ENCODE measurements at places on chromosomes 6 and 20. TPM values are rescaled to one million over a fixed set of nuclear protein-coding genes. Genes with fewer than 3 reads are reported as not detected.

DNA sequence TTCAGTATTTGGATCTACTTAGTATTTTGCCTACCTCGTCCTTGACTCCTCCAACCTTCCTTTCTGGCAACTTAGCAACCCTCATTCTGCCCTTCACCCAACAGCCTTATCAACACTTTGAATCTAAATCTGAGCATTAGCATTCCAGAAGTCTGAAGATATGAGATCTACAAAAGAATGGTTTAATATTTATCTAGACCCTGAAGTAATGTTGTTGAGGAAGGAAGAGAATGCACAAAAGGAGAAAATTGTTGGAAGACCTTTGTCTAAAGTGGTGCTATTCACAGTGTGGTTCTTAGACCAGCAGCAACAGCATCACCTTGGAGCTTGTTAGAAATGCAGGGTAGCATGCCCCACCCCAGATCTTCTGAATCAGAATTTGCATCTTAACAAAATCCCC is 198.2 kb upstream of the PLCB4 start:
- no peak for DNase-seq

The RBCK1 gene
- 85.4 TPM for polyA plus RNA-seq

The ZKSCAN3 gene
- 13.5 TPM for polyA plus RNA-seq

DNA sequence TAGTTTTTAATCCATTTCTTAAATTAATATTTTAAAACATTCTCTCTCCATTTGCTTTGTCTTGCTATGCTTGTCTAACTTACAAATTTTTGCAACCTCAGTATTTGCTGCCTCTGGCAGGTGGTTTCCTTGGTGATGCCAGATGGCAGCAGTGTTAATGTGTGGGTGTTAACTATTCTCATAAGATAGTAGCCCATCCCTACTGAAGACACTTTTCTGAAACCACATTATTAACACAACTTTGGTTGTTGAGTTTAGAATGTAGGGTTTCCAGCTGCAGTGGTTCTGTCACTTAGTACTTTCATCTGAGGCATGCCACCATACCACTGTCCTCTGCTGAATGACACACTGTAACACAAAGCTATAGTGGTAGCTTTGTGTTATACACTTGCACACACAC is 75.1 kb downstream of the MYO6 start:
- DNase-seq = no peak

DNA sequence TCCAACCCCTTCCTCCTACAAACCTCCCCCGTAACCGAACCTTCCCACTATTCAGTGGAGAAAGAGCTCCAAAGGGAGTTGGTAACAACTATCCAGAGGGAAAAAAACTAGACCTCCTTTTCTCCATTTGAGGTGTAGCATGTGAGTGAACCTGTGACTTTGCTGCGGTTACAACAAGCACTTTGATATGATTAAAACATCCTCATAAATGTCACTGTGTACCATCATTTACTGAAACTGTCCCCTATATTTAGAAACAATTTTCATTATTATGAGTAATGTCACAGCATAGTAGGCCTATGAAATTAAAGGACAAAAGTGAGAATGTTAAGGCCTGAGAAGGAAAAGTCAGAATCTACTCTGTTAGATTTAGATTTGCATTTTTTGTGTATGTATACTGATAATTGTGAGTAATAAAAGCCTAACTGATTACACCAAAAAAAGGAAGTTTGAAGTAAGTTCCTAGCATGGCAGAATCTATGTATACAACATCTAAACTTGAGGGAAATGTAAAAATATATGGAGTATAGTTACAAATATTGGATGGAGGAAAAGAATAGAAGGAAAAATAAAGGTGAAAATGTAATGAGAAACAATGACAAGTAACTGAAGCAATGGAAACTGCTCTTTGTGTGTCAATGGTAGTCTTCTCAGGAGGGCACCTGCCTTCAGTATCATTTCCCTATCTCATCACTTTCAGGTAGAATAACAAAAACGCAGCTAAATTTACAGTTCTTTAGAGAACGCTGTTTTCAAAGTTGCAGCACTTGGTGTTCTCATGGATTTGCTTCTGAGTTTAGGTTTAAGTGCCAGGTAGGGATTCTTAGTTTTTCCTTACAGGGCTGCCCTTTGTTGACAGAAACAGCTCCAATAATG is 145.9 kb downstream of the IMPG1 start:
- DNase-seq = no peak

DNA sequence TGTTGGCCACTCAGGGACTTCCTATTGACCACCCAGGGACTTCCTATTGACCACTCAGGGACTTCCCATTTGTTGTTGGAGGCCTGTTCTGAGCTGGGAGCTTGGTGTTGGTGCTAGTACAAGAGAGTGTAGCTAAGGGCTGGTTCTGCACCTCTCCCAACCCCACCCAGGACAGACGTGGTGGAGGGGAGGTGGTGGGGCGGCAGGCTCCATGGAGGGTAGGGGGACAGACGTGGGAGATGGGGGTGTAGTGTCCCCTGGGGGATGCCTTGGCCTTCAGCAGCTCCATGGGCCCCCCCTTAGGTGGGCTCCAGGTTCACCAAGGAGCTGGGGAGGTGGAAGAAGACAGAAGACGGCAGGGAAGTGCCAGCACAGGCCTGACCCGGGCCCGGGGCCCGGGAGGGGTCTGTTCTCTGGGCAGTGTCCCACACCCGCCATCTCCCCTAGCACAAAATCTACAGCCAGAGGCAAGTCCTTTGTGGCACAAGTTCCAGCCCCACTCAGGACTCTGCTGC is 33.9 kb downstream of the CHRNA4 start:
- no peak for DNase-seq

The CNBD2 gene
- 0.91 TPM for polyA plus RNA-seq

The CNKSR3 gene
- polyA plus RNA-seq = 67.3 TPM

DNA sequence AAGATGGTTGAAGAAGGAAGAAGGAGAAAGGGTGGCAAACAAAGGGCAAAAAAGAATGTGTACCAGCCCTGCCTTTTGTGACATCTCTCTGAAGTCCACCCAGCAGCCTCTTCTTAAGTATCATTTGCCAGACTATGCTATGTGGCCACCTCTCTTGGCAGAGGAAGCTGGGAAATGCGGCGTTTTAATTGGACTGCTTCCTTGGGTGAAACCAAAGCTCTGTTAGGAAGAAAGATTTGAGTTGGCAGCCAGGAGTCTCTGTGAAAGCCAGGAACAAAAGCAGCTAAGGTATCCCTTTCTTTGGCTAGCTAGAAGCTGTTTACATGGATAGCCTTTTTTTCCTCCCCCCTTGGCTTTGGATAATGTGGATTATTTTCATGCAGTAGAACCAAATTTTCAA is 67.5 kb upstream of the GTSF1L start:
- no peak for DNase-seq

GRCh38 chr6:82364087-82365015 is 734 bp downstream of the TPBG start:
- DNase-seq = peak; percentile 39

The GJA10 gene
- not detected for polyA plus RNA-seq

DNA sequence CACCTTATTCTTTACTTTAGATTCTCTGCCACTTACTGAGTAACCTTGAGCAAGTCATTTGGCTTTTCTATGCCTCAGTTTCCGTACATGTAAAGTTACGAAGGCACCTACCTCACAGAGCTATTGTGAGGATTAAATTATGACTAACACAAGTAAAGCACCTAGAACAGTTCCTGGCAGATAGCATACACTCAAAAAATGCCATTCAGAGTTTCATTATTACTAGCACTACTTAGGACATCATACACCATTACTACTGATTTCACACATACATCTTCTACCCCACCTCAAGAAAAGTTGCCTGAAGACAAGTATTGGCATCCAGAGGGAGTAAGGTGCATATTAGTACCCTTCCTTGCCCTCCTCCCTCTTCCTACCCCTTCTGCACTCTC is 107.8 kb downstream of the OGFRL1 start:
- no peak for DNase-seq

The ZNFX1 gene
- 14.4 TPM for polyA plus RNA-seq

The PDYN gene
- 0.56 TPM for polyA plus RNA-seq

DNA sequence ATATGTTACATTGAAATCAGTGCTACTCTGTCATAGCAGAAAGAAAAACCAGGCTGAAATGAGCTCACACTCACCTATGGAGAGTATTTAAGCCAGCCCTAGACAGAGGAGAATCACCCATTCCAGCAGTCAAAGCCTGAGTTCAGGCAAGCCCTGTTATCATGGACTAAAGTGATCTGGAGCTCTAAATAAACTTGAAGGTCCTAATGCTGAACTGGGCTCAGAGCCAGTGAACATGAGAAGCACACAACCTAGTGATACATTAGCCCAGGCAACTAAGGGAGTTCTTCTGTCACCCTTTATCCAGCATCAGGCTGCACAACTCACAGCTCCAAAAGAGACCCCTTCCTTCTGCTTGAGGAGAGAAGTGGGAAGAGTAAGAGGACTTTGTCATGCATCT is 425.0 kb downstream of the COL12A1 start:
- no peak for DNase-seq

DNA sequence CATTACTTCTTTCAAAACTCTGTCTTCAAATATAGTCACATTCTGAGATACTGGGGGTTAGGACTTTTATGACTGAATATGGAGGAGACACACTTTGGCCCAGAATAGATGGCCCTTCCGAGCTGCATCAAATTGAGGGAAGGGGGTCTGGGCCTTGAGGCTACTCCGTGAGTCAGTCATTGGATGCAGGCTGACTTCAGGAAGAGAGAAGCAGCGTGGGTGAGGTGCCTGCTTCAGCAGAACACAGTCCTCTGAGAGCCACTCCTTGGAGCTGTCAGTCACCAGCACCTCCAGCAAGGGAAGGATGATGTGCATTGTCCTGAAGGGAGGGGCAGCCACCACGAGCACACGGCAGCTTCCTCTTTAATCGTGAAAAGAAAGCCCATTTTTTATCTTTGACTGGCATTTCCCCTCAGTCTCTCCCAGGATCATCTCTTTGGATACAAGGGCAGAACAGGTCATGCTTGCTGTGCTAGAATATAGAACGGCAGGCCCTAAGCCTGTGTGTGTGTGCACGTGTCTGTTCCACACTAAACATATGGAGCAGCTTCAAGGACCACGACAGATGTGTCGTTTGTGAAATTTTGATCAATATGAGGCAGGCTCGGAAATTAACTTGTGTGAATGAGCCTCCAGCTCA is 721.6 kb downstream of the KIF16B start:
- DNase-seq = no peak

The RNF182 gene
- 4.7 TPM for polyA plus RNA-seq

DNA sequence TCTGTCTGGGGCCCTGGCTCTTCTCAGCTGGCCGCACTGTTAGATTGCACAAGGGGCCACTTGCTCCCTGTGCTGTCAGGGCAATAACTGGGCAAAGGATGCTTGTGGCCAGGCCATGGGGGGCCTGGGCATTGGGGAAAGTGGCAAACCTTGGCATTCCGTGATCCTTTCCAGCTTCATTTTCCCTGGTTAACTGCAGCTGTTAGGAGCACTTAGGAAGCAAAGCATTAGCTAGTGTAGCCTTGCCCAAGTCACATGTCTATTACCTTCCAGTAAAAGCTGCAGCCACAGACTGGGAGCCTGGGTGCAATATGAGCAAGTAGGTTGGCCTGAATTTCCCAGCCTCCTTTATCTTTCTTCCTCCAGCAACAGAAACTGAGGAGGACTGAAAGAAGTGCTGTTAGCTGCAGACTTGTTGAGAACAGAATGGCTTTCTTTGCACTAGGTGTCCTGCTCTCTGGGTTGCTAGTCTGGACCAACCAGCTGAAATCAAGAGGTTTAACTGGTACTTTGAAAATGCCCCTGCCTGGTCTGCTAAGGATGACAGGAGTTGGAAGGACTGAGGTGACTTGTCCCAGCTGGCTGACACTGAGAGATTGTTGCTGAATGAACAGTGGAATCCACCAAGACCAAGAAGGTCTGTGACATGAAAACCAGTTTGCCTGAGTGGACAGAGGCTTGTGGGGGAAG is 312.3 kb upstream of the SUPT3H start:
- DNase-seq = no peak

- DNase-seq = no peak
Measured at GRCh38 chr6:52503851-52504781, 72.7 kb downstream of the TRAM2 start.

The TREML2 gene
- polyA plus RNA-seq = 0.16 TPM

DNA sequence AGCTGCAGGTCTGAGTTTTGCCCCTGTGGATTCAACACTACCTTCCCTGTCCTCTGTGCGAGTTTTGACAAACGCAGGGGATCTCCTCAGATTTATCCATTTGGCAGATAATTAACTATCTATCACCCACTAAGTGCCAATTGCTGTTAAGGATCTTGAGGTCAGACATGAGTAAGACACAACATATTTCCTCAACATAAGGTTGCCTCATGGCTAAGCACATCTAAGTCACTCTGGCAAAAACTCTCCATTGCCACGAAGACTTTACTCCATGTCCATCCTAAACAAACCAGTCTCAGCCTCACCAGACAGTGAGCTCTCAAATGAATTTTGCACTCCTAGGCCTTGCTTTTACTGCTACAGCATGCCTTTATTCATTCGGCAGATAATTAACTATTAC is 408.4 kb downstream of the MAFB start:
- no peak for DNase-seq

The ZSCAN23 gene
- polyA plus RNA-seq = 15.5 TPM

- DNase-seq = no peak
Measured at GRCh38 chr6:45420083-45420908, 42.6 kb upstream of the SUPT3H start.

DNA sequence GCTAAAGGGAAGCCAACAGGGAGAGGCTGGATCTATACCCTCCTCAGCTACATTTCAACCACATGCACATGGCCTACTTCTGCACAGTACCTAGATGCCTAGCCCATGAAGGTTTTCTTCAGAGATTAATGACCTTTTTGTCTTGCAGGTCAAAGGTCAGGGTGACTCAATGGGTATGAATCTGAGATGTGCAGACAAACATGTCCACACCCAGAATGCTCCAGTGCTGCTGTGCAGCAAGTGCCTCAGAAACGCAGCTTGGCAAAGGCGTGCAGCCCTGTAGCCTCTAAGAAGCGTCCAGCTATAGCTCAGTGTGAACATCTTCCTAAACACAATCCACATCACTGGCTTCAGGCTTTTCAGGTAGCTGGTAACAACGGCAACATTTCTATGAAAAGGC is 24.4 kb downstream of the MAP1LC3A start:
- no peak for DNase-seq

DNA sequence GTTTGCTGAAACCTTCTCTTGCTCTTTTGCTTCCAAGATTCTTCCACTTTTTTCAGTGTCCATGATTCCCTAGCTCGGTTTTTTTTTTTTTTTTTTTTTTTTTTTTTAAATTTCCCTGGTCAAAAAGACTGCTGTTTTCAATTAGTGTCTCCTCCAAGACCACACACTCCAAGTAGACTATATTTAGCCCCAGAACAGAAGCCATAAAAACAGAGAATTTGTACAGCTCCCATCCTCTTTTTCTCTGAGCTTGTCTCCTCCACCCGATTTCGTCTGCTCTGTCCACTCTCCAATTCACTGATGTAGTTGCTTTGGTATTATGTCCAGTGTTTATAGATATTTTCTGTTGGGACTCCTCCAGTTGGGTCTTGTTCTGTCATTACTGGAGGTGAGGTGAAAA is 37.6 kb downstream of the RSPH3 start:
- no peak for DNase-seq

The NFATC2 gene
- 1.6 TPM for polyA plus RNA-seq

The HLA-B gene
- 101 TPM for polyA plus RNA-seq

DNA sequence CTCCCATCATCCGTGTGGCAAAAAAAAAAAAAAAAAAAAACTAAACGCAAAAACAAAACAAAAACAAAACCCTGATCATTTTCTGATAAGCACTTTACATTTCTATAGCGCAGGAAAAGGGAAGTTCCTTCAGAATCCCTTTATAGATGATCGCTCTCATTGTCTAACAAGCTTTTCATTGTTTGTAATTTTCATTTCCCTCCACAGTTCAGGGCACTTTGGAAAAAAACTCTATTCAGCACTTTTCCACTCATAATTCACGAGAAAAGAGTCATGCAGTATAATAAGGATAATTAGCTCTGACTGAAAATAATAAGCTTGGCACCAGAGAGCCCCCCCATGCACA is 89.4 kb upstream of the ATXN1 start:
- DNase-seq = no peak

The PBOV1 gene
- not detected for polyA plus RNA-seq

The C20orf96 gene
- polyA plus RNA-seq = 45.0 TPM
